Erythroblast (primary cell): ENCODE measurements at places on chromosomes 7 and 10.
A peak's percentile ranks its signal among the peaks of the same experiment; 100 is the strongest.

DNA sequence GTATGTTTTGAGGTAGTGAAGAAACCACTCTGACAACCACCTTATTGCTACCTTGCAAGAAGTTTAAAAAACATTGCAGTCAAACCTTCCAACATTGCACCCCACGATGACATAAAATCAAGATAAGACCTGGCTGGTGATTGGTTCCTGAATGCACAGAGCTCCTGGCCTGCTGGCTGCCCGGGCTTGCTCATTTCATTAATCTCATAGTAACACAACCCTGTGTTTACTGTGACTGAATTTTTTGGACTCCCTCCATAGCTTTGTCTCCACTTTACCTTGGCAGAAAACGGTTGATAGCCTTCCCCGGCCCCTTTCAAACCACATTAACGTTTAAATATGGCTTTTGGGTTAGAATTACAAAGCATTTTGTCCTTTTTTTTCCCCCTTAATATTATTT lies 27.5 kb downstream of the VWA2 start:
- DNase-seq: peak; percentile 63

DNA sequence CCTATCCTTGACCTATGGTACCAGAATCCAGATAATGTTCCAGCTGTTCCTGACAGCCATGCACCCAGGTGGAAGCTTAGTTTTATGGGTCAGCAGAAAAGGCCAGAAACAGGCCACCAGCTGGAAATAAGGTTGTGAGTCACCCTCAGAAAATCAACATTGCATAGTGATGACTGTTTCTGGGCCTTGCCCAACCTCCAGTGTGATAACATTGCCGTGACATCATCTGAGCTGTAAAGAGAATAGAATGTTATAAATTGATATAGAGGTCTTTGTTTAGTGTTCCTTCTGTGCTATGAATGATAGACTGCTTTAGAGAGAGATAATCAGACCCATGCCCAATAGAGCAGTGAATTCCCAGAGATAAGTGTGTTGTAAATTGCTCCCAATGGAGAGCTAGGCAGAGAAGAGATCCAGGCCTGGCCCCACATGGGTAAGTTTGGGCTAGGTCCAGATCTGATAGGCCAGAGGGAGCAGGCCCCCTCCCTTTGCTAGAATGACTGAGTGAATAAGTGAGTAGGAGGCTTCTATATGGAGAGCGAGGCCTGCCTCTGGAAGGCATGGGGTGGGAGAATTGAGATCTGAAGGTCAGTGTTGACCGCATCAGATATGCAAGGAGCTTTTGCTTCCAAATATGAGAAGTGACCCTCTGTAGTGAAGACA lies 14.2 kb upstream of the HPS1 start:
- peak; percentile 97 for DNase-seq

- DNase-seq: no peak
These were observed 92.3 kb upstream of the KDM7A start for GRCh38 chr7:140269004-140269638.

GRCh38 chr7:137931823-137932222 lies 70.1 kb downstream of the CREB3L2 start:
- no peak for DNase-seq

DNA sequence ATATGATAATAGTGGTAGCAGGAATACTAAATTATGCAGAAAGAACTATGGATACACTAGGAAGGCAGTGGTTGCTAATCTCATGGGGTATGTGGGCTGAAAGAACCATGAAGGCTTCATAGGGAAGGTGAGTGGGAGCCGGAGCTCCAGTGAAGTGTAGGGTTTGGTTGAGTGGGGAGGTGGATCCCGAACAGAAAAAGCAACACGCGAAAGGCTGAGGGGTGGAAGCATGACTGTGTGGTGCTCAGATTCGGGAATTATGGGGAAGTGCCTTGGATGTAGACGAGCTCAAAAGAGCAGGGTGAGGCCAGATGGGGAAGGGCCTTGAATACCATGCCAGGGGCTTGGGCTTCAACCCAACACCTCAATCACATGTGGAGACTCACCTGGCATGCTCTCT lies 715.1 kb downstream of the TYW1 start:
- DNase-seq: no peak

- DNase-seq: no peak
These were observed 255.6 kb downstream of the ZEB1 start for GRCh38 chr10:31574577-31574976.

GRCh38 chr7:80253653-80254052 lies 119.0 kb downstream of the GNAI1 start:
- DNase-seq: no peak

DNA sequence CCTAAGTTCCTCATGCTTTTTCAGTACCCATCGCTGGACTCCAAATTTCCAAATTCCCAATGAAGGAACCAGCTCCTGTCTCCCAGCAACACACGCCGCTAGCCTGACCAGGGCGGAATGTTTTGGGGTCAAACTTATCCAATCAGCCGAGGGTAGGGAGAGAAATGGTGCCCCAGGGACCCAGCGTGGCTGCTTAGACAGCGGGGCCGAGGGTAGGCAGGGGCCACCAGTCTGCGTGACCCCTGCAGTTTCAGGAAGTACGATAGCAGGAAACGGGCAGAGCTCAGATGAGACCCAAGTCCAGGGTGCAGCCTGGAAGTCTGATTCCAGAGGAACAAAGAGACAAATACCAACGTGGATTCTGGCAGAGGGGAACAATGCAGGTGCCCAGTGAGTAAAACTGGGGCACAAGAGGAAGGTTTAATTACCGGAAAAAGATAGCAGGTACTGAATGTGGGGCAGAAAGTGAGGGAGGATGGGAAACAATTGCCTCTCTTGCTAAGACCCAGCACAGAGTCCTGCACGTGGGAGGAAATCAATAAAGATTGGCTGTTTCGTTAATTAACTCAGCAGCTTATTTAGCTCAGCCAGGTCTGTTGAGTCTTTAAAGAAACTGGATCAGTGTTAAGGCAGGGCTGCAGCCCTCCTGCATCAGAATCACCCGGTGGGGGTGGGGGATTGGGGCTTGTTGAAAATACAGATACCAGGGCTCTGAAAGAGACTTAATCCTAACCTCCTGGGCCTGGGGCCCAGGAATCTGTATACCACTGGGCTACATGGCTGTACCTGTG lies 50.4 kb upstream of the NFE2L3 start:
- no peak for DNase-seq

DNA sequence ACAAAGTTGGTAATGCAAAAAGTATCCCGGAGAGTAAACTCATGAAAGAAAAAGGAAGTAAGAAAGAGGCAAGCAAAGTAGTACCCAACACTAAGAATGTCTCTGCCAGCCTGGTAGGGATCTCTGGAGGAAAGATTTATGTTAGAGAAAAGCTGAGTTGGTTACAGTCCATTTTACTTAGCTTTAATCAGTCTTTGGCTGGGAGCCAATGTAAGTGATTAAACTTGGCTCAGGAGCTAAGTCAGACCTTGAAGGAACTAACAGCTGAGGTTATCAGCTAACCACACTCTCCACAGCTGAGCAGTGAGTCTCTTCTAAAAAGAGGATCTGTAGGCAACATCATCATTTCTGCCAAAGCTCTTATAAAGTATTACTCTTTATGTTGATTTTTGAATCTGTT lies 148.0 kb downstream of the ANKRD7 start:
- DNase-seq: peak; percentile 31

DNA sequence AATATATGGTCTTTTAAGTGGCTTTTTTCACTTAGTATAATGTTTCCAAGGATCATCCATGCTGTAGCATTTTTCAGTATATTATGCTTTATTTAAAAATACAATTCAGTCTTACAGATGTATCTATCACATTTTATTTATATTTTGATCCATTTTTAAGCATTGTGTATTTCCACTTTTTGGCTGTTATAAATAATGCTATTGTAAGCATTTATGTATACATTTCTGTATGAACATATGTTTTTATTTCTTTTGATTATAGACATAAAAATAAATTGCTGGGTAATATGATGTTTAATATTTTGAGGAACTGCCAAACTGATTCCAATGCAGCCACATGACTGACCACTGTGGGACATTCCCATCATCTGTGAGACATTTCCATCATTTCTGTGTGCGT lies 1662.0 kb downstream of the REEP3 start:
- no peak for DNase-seq

DNA sequence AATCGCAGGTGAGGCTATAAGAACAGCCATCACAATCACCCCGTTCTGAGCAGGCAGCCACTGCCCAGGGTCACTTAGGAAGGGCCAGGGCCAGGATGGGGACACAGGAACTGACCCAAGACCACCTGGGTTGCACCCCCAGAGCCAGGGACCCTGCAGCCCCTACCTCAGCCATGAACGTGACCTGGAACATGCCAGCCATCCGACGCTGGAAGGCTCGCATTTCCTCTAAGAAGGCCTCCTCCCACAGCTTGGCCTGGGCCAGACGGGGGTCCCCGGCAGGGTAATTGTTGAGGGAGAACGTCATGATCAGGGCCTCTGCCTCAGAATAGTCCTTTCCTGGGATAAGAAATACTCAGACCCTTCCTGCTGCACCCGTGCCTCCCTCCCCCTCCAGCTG lies 5.0 kb downstream of the NPC1L1 start:
- no peak for DNase-seq

GRCh38 chr10:50375051-50375452 lies 123.7 kb upstream of the ASAH2 start:
- no peak for DNase-seq

DNA sequence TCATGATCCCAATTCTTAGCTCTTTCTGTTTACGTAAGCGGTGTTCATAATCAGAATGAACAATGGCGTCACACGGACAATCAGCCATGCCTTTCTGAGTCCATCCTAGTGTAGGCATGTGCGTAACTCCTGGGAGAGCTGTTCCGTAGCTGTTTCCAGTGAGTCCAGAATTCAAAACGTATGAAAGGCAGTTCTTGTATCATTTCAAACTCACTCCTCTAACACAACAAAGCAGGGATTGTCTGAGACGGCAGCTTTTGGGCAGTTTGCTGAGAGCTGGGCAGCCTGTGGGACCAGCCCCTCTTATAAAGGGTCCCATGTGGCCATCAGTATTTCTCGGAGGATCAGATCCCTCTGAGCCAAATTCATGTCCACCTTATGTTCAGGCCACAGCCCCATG lies 43.4 kb downstream of the PSPH start:
- DNase-seq: no peak

DNA sequence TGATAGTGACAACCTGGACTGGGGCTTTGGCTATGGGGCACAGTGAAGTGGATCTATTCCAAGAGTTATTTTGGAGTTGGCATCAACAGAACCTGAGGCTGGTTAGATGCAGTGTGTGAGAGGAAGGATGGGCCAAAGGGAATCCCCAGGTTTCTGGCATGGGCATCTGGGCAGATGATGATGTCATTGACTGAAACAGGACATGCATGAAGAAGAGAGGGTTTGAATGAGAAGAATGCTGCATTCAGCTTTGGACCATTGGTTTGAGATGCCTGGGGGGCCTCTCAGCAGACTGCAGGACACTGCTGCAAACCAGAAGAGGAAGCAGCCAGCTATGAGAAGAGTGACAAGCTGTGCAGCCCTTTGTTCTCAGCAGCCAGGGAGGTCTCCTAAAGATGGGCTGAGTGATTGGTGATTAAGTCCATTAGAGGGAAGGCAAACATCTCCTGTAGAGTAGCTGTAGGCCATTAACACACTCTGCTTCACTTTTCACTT lies 23.1 kb upstream of the PIK3CG start:
- DNase-seq: no peak

DNA sequence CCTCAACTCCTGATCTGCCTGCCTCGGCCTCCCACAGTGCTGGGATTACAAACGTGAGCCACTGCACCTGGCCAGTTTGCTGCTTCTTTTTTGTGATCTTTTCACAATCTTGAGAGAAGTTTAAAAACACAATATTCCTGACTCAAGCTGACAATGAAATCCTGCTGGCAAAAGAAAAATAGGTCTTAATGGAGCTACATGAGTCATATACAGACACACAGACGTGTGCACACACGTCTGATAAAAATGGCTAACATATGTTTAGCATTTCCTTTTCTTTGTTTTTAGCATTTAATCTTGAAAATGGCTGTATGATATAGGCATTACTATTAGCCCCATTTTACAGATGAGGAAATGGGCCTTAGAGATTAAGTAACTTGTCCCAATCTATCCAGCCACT lies 29.4 kb upstream of the RAB18 start:
- no peak for DNase-seq

DNA sequence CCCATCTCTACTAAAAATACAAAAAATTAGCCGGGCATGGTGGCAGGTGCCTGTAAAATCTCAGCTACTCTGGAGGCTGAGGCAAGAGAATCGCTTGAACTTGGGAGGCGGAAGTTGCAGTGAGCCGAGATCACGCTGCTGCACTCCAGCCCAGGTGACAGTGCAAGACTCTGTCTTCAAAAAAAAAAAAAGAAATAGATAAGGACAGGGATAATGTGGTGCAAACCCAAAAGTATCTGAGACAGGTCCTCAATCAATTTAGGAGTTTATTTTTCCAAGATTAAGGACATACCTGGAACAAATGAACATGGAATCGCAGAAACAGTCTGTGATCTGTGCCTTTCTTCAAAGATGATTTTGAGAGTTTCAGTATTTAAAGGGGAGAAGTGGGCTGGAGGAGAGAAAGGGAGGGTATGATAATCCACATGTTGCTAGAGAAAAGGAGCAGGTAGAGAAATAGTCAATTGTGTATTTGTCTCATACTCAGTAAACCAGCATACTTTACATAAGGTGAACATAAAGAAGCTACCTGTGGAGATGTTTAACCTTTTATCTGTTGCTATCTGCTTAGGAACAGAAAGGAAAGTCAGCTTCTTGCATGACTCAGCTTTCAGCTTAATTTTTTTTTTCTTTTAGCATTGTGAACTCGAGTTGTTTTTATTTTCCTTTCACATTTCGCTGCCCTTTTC lies 4.9 kb upstream of the MTPN start:
- no peak for DNase-seq

DNA sequence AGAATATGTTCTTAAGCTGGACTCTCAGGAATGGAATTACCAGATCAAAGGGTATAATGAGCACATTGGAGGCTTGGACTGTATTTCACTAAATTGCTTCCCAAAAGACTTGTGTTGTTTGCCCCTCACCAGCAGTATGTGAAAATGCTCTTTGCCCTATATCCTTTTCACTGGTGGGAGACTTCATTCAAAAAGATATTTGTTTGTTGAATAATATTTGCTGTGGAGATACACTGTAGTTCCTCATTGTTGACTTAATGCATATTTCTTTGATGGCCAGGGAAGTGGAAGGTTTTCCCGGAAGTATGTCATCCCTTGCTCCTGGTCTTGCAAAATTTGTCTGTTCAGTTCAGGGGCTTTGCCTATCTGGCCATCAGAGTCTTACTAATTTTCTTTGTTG lies 19.4 kb downstream of the GSTO2 start:
- no peak for DNase-seq

- no peak for DNase-seq
These were observed 56.3 kb upstream of the YAE1 start for GRCh38 chr7:39509912-39510311.

DNA sequence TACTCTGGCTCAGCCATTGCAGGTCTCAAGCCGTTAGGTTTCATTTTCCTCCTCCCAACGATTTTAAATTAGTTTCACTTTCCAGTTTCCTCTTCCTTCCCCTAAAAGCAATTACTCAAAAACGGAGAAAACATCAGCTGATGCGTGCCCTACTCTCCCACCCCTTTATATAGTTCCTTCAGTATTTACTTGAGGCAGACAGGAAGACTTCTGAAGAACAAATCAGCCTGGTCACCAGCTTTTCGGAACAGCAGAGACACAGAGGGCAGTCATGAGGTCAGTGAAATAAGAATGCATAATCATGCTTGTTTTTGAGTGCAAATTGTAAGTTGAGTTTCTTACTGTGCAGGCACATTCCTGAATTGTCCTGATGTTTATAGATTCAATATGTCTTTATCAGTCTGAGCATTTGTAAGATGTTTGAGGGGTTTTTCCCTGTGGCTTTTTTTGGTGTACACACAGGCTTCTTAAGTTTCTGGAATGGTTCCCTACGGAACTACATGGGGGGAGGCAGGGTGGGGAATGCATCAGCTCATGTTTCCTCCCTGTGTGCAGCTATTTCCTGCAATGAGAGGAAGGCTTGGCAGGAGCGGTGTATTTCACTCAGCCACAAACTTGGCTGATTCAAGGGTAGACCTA lies at the start of gene IFIT3:
TSS of gene IFIT3 (plus strand) at position 195 of the 639 bp plus-strand sequence. CDS start at position 272, 77 bp downstream.
- peak; percentile 82 for DNase-seq
